ENCODE measurements at places on chromosomes 3 and 15.

DNA sequence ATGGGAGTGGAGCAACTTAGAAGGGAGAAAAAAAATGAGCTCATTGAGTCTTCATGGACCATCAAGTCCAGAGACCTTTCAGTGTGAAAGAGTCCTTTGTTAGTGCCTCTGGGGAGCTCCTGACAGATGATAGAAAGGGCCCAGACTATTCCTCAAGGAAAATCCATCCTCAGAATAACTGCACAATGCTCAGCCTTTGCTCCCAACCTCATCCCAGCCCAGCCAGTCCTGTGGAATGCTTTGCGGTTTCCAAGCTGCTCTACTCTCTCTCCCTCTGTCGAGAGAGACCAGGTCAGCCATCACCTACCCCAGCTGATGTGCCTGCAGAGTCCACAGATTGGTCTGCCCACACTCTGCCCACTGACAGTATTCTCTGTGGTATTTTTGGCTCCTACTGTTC lies 406.2 kb downstream of the MFSD1 start:
- no peak for DNase-seq

GRCh38 chr15:39618063-39618823 lies 37.4 kb downstream of the THBS1 start:
- DNase-seq: no peak

- DNase-seq: no peak
Observed at GRCh38 chr3:148863814-148864213, 1.3 kb upstream of the CPA3 start.

- no peak for DNase-seq
Observed at GRCh38 chr3:7618606-7619005, 757.7 kb downstream of the GRM7 start.

DNA sequence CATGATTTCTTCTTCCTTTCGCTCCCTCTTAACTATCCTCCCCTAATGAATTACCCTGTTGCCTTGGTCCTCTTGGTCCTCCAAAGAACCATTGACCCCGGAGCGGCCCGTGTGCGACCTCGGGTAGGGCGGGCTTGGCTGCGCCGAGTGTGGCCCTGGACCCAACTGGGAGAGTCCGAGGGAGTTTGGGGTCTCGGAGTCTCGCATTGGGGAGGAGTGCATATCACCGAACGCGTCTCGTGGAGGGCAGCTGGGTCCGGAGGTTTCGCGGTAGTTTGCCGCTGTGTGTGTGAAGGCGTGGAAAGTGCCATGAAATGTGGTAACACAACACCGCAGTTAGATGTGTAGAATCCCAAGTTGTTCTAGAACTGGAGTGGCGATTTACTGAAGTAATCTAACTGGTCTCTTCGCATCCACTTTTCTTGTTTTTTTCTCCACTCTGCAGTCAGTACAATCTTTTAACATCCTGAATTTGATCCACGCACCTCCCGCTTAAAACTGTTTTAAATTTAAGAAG lies 363 bp downstream of the GTF2E1 start:
- DNase-seq: peak; percentile 11

GRCh38 chr3:98971169-98971681 lies 69.7 kb upstream of the DCBLD2 start:
- no peak for DNase-seq

- no peak for DNase-seq
Observed at GRCh38 chr15:77168141-77168540, 97.2 kb upstream of the TSPAN3 start.

DNA sequence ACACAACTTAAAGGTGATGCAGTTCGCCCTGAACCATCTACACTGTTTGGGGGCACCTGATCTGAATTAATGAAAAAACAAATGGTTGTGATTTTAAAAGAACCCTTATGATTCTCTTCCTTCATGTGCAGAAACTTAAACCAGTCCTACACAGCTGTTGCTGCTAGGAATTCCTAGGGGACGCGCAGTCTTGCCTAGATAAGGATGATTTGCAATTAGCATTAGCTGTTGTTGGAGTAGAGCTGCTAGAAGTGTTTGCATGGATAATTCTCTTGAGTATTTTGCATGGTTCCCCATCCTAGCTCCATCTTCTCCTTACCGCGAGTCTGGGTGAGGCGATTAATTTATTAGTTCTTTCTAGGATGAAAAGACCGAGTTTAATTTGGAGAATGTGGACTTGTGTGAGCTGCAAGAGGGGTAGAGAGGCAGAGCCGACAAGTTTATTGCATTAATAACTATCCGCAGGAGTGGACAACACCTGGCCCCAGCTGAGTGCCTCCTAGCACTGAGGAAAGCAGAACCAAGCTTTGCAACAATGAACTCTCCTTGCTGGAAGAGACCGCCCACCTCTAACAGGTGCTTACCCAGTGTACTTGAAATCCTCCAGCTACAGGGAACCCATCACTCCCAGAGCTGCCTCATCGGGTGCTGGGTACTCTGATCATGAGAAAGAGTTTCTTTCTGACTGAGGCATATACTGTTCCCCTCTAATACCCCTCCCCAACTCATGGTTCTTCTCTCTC lies 75.0 kb upstream of the WNT7A start:
- DNase-seq: no peak

GRCh38 chr15:29241207-29241606 lies 28.4 kb downstream of the NSMCE3 start:
- DNase-seq: no peak

DNA sequence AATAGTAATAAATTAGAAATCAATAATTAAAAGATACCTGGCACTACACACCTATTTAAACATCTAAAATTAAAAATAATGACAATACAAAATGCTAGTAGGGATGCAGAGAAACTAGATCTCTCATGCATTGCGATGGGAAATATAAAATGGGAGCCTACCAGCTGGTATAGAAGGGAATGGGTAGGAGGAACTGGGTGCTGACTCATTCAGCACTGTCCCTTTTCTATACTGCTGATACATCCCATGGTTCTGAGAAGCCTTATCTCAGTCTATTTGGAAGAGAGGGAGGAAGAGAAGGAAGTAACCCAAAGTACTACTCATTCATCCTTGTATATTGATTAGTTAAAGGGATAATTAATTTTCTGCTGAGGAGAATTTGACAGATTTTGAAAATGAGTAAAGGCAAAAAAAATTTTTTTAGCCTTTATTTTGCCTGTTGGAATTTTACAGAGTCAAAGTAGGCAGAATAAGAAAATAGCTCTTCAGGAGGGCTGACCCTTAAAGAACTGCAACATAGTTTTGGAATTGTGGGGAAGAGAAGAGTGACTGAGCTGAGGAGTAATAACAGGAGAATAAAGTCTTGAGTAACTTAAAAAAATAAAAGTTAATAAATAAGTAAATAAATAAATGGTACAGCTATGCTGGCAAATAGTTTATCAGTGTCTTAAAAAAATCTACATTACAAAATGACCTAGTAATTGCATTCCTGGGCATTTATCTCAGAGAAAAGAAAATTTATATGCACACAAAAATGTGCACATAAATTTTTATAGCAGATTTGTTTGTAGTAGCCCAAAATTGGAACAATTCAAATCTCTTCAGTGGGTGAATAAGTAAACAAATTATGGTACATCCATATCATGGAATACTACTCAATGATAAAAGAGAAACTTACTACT lies 15.3 kb upstream of the BHLHE40 start:
- no peak for DNase-seq

GRCh38 chr15:85592148-85592547 lies 202.6 kb downstream of the KLHL25 start:
- DNase-seq: no peak

DNA sequence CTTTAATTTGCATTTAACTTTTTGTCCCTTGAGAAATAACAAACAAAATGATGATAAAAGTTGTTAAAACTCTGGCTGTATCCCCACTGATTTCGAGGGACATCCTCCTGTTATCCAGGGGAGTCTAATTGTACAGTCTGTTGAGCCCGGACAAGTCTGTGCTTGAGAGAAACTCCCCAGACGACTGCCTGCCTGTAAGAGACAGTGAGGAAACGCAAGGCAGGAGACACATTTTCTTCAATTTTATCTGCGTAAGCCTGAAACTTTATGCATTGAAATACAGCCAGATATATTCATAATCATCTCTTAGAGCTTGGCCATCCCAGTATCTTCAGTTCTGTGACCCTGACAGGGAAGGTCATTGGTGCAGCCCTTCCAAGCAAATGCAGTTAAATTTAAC lies 97.7 kb downstream of the ROBO2 start:
- no peak for DNase-seq

- no peak for DNase-seq
Observed at GRCh38 chr3:43128464-43128863, 22.6 kb upstream of the POMGNT2 start.

GRCh38 chr3:122081543-122082247 lies 26.5 kb downstream of the CD86 start:
- no peak for DNase-seq

GRCh38 chr15:92393071-92393979 lies at the start of gene ST8SIA2:
ST8SIA2 (plus strand) TSS chr15:92393881; CDS start chr15:92394065, 184 bp downstream.
- no peak for DNase-seq

DNA sequence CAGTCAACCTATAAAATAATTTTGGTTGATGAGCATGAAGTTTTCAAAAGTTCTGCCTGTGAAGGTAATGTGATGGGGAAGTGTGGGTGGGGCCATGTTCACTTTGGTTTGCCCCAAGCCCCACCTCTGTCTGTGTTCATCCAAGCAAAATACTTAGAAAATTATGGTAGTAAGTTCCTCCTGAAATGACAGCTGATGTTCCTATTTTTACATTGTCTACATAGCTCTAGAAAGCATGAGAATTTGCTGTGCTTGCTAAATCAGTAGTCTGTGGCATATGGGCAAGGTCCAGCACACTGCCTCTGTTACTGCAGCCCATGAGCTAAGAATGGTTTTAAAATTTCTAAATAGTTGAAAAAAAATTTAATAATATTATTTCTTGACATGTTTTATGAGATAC lies 21.9 kb upstream of the CP start:
- DNase-seq: no peak

- DNase-seq: no peak
Observed at GRCh38 chr3:133576169-133576568, 2.7 kb downstream of the CDV3 start.

GRCh38 chr3:141064255-141064926 lies 13.2 kb downstream of the SPSB4 start:
- no peak for DNase-seq

Measured in activated T-cell treated with anti-CD3 and anti-CD28 coated beads for 4 hours (primary cell).